Stimulated activated CD8-positive, alpha-beta memory T cell treated with anti-CD3 and anti-CD28 coated beads, Interleukin-15, amount 100 ng/mL, for 4 hours (primary cell): ENCODE measurements at places on chromosomes 16 and 17.

DNA sequence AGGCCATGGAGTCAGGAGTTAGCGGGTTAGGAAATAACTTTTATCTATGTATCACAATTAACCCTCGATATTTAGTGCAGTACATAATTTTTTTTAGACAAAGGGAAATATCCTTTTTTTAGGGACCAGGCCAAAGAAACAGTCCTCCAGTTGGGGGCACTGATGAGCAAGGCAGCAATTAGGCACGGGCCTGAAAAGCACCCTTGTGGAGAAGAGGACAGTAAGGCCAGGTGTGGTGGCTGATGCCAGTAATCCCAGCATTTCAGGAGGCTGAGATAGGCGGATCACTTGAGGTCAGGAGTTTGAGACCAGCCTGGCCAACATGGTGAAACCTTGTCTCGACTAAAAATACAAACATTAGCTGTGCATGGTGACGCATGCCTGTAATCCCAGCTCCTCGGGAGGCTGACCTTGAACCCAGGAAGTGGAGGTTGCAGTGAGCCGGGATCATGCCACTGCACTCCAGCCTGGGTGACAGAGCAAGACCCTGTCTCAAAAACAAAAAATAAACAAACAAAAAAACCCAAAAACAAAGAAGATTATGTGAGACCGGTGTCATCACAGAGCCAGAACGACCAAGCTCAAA, 158.3 kb upstream of the NOL11 start:
- DNase-seq = no peak

GRCh38 chr16:56807011-56807675, 57.9 kb upstream of the SLC12A3 start:
- no peak for DNase-seq

- no peak for DNase-seq
Observed at GRCh38 chr17:62892870-62893338, 73.1 kb upstream of the TANC2 start.

- DNase-seq = no peak
Observed at GRCh38 chr17:3879186-3879585, 13.7 kb downstream of the CAMKK1 start.

GRCh38 chr17:75183999-75184884, 1.5 kb upstream of the SUMO2 start:
- no peak for DNase-seq

DNA sequence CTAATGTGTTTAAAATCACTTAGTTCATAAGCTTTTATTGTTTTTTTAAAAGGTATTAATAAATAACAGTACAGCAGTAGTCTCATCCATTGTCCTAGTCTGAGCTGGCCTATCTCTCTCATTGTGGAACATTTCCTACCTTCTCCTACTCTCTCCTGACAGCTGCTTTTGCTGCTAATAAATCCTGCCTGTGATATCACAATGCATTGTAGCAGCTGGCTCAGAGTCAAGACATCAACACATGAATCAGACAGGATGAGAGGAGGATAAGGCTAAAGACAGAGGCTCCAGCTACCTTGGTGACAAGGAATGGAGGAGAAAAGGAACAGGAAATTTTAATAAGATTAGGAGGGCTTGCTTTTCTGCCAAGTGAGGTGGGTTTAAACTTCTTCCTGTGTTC, 626.1 kb downstream of the HS3ST4 start:
- DNase-seq = no peak

GRCh38 chr16:87041286-87041685, 275.9 kb downstream of the C16orf95 start:
- no peak for DNase-seq

- no peak for DNase-seq
Observed at GRCh38 chr17:72304859-72305258, 184.0 kb downstream of the SOX9 start.
